Right renal pelvis (tissue), 4 donors: ENCODE measurements at places on chromosomes 3 and 15. TPM values are rescaled to one million over a fixed set of nuclear protein-coding genes. Genes with fewer than 3 reads are reported as not detected.

ATP11B gene
- polyA plus RNA-seq = 66.5 TPM

ZDHHC19 gene
- not detected for polyA plus RNA-seq

VGLL3 gene
- 6.7 TPM for polyA plus RNA-seq

RASL12 gene
- polyA plus RNA-seq = 6.1 TPM

GOLGA6B gene
- polyA plus RNA-seq = 0.53 TPM

CHAC1 gene
- polyA plus RNA-seq = 4.4 TPM

CPNE9 gene
- 0.14 TPM for polyA plus RNA-seq

PRR20G gene
- not detected for polyA plus RNA-seq

TGM4 gene
- polyA plus RNA-seq = 0.06 TPM

RPL32 gene
- polyA plus RNA-seq = 2,104 TPM

CDHR4 gene
- polyA plus RNA-seq = not detected

RRP9 gene
- polyA plus RNA-seq = 19.3 TPM

AGBL1 gene
- 0.06 TPM for polyA plus RNA-seq
